ENCODE measurements at places on chromosomes 1 and 21.

- no peak for DNase-seq
Observed at GRCh38 chr1:65167586-65168242, 19.7 kb downstream of the AK4 start.

DNA sequence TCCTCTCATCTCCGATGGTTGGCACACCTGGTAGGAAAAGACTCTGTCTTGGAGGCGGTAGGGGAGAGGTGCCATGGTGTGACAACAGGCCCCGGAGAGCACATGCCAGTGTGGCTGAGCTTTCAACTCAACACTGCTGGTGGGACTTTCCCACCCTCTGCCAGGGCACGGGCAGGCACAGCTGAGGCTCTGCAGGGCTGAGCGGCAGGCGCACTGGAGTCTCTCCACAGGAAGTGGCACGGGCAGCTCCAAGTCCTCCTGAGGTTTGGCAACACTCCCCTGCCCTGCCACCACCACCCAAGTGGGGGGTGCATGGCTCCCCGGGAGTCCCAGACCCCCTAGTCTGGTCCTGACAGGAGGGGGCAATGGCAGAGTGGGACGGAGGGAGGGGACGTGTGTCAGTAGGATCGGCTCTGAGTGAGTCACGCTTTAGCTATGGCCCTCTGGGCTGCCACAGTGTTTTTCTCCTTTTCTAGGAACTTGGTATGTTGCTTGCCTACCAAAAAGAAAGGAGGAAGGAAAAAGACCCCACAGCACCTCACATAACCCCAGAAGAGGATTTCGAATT is 27.3 kb upstream of the EVA1B start:
- peak; percentile 49 for DNase-seq

DNA sequence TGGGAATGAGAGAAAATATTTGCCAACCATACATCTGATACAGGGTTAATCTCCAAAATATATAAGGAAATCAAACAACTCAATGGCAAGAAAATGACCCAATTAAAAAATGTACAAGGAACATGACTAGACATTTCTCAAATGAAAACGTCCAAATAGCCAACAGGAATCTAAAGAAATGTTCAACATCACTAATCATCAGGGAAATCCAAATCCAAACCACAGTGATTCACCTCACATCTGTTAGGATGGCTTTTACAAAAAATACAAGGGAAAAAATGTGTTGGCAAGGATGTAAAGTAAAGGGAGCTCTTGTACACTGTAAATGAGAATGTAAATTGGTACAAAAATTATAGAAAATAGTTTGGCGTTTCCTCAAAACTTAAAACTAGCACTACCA is 54.7 kb upstream of the ZRANB2 start:
- DNase-seq: no peak

DNA sequence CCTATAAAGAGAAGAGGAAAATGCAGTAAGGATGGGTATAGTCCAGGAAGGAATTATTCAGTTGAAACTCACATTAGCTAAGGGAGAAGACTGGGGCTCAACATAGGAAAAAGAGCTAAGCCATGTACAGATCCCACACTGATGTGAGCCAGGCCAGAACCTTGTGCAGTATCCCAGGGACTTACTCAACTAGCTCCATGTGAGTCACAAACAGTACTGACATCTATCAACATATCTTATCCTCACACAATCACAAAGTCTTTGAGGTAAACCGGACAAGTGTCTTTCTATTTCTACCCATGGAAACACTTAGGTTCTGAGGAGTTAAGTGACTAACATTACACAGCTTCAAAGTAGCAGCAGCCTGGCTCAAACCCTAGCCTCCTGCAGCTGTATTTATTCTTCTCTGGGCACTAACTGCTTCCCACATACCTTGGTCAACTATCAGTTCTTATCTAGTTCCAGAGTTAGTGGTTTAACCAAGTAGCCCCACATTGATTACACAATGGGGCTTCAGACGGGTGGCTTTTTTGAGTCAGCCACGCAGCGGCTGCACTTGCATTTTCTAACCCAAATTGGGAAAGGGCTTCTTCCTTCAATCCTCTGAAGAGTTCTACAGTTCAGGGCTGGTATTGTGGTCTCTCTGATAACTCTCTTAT is 9.5 kb downstream of the CD5L start:
- no peak for DNase-seq

DNA sequence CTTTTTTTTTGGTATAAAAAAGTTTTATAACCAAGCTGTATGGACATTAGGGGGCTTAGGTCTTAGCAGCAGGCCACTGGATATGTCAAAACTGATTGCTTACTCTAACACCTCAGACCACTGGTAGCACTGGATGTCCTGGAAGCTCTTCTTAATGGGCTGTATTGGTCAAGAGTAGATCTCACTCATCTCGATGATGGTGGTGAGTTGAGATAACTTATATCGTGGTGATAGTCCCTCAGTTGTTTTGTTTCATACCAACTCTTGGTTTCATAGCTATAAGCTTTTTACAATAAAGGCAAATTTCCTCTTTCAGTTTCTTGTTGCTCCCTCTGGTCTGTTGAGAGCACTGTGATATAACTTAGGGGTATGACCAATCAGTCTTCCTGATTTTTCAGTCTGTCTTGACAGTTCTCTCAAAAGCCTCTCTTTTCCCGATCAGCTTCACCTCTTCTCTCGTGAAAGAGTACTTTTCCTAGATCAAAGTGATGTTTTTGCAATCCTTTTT is 9.7 kb upstream of the AGO1 start:
- DNase-seq: no peak

GRCh38 chr1:221256773-221257172 is 377.5 kb downstream of the HLX start:
- DNase-seq: no peak

DNA sequence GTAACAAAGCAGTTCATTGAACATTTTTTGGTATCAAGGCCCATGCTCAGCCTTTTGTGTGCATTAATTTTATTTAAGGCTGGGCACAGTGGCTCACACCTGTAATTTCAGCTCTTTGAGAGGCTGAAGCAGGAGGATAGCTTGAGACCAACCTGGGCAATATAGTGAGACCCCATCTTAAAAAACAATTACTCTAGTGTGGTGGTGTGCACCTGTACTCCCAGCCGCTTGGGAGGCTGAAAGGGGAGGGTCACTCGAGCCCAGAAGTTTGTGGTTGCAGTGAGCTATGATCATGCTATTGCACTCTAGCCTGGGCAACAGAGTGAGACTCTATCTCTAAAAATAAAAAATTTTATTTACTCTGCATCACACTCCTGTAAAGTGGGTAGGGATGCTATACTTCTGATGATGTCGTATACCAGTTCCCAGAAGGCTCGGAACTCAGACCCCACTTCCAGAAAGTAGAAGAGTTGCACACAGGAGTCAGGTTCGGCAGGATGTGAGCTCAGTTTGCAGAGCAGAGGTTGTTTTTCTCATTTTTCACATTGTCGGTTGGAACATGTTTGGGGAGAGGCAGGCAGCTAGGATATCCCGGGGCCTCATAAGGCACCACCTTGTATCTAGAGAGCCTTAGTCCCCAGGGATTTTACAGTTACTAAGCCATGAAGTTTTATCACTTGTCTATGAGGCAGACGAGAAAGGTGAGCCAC is 144.6 kb downstream of the GALNT2 start:
- DNase-seq: no peak

GRCh38 chr1:116514708-116515525 is 55.9 kb downstream of the CD58 start:
- peak; percentile 51 for DNase-seq

- no peak for DNase-seq
Observed at GRCh38 chr1:39940253-39940652, 14.7 kb upstream of the MFSD2A start.

DNA sequence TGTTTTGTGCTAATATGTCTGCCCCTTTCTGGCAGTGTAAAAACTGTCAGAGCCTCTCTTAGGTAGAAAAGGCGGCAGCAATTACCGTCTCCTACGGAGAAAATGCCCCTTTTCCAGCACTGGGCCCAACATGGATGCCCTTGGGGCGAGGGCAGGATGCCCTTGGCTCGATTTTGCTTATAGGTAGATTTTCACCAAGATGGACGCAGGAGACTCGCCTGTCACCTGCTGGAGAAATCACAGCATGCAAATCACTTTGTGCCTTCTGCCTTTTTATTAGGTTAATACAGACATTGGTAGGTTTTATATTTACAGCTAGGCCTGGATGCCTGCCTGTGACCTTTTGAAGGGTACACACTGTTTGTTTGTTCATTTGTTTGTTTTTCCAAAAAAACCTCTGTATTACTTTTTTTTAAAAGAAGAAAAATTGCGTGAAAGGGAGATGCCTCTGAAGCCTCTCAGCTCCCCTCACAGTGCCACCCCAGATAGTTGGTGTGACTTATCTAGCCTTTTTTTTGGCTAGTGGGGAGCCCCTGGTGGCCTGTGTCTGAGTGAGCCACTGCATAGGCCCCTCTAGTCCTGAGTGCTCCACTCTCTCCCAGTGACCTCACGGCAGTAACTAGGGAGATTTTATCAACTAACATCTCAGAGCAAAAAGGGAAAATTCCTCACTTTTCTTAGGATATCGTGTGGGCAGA is 2.5 kb downstream of the ATP1B1 start:
- no peak for DNase-seq

DNA sequence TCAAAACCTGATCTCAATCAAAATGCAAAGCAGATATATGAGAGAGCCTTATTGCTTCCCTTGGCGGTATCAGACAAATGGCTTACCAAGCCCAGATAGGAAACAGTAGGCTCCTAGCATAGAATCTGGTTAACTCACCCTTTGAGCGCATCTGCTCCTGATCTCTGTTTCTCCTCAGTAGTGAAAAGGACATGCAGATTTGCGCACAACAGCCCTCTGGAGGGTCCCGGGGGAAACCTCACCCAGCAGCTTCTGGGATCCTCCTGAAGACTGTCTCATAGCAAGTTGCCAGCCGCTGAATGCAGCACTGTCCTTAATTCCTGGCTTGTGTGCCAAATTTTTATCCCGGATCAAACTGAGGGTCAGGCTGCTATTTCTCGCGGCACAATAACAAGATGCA is 192.2 kb downstream of the FASLG start:
- no peak for DNase-seq

DNA sequence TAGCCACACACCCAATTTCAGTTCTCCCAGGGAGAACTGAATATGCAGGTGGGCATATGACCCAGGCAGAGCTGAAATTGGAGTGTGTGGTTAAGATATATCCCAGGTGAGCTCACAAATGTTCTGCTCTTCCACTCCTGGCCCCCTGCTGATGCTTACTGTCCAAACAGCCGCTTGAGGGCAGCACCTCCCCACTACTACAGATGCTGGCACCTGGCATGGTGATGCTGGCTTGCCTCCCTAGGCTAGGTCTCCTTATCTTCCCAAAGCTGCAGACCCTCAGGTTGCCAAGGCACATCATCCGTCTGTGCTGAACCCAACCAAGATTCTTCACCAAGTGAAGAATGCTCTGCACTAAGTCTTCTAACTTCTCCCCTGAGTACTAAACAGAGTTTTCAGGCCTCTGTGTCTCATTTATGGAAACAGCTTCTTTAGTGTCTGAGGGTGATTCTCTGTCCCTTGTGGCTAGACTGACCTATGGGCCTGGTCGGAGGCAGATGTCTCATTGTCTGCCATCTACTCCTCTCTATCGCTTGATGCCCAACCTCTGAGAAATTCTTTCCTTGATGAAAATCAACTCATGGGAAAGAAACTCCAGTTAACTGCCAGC is 27.2 kb downstream of the XCL1 start:
- peak; percentile 57 for DNase-seq

DNA sequence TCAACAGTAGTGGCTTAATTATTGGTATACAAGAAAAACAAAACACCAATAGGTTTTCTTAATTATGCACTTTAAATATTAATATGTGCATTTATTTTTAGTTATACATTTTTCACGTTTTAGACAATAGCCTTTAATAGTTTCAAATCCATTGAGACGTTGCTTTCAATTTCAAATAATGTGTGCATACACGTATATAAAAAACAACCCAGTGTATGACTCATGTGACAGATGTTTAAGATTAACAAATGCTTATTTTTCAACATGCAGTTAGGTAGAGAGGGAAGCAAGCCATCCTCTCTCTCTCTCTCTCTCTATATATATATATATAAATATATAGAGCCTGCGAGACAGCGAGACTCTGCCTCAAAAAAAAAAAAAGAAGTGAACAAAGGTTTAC is 24.3 kb downstream of the EYA3 start:
- DNase-seq: no peak

- no peak for DNase-seq
Observed at GRCh38 chr21:37172646-37173045, 94.5 kb downstream of the VPS26C start.

DNA sequence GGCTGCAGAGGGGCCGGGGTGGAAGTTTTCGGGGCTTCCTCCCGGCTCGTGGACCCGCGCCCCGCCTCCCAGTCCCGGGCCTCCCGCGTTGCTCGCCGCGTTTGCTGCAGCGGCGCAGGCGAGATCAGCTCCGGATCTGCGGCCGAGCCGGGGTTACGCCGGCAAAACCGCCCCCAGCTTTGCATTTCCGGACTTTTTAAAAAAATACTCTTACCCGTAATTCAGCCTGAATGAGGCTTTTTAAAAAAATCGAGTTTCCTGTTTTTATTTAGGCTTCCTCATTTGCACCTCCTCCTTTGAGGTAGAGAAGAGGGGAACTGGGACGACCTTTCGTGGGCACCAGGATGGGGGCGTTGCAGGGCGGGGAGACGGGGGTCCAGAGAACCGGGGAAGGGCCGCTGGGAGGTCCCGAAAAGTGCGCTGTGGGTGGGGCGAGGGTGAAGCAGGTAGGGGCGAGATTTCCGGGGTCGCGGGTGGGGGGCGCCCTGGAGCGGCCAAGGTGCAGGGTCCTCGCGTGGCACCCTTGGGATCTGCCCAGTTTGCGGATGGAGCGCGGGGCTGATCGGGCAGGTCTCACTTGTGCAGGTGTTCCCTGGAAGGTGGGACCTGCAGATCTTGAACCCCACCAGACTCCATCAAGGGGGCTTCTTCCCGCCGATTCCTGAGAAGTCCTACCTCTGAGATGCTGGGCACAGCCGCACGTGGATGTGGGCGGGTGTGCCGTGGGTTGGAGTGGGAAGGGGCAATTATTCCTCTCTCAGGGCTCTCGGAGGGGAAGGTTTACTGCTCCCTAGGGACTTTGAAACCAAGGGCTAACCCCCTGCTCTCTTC is 1.1 kb downstream of the PIK3CD start:
- DNase-seq: peak; percentile 47

GRCh38 chr1:230570724-230571360 is 71.4 kb upstream of the COG2 start:
- no peak for DNase-seq

- DNase-seq: no peak
Observed at GRCh38 chr1:117657031-117657430, 51.2 kb downstream of the TENT5C start.

Measured in activated T-cell treated with anti-CD3 and anti-CD28 coated beads for 24 hours (primary cell).